ENCODE measurements at places on chromosomes 7 and 10.
A peak's percentile ranks its signal among the peaks of the same experiment; 100 is the strongest.

GRCh38 chr7:139915864-139916716, 87.0 kb downstream of the TBXAS1 start:
- DNase-seq: peak; percentile 96

DNA sequence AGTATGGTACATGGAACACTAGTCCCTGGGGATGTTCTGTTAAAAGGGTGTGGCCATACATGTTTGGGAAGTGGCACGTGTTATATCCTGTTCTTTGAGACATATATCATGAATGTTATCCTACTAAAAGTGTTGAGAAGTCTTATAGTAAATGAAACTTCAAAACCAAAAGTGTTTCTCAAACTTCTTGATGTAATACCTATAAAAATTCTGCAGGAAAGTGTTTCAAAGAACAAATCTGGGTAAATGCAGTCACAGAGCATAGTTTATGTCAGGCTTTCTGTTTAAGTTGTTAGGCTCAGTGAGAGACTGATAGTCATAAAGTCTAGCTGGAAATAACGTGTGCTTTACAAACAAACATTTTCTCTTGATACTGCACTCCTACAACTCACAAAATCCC, 273.7 kb downstream of the KIF20B start:
- DNase-seq: no peak

DNA sequence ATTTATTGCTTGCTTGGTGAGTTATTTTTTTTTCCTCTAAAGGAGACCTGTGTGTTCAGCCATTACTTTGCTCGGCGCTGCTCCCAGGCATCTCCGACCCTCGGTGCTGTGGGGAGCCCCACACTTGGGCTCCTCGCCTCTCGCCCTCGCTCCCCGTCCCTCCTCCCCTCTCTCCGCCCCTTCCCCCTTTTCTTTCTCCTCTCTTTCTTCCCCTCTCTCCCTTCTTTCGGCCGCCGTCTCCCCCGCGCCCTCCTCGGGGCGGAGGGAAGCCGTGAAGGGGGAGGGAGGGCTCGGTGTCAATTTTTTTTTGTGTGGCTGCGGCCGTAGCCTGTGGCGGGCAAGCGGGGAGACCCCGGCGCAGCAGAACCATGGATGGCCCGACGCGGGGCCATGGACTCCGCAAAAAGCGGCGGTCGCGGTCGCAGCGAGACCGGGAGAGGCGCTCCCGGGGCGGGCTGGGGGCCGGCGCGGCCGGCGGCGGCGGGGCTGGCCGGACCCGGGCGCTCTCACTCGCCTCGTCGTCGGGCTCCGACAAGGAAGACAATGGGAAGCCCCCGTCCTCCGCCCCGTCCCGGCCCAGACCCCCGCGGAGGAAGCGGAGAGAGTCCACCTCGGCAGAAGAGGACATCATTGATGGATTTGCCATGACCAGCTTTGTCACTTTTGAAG, 1.1 kb downstream of the AUTS2 start:
- DNase-seq: peak; percentile 9

DNA sequence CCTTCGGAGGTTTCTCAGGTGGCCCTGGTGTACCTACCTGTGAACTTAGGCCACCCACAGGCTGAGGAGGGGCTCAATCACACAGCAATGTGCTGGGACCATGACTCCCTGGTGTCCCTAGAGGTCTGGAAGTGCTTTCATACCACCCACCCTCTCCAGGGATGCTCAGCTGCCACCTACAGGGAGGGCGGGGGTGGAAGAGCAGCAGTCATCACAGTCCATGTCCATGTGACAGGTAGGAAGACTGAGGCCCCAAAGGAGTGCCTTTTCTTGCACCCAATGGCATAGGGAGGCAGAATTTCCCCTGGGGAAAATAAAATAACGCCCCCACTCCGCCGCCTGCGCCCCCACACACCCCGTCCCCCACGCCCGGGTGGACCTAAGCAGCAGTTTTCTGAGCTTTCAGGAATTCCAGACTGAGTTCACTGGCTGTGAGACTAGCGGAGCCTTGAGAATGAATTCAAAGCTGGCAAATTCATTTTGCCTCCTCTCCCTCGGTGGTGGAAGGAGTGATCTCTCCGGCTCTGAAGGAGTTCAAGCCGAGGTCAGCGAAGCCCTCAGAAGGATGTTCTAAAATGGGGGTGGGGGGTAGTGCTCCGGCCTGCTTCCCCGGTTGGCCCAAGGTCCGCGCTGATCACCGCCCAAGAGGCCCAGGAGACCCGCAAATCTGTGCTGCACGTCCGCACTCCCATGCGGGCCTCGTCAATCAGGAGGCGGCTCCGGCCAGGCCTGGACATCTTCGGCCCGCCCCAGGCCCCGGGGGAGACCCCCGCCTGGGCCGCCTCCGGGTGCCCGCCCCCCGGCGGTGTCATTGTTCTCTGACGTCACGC, 2.1 kb upstream of the ZMIZ1 start:
- DNase-seq: peak; percentile 45

- no peak for DNase-seq
Measured at GRCh38 chr10:111784436-111784835, 399.1 kb downstream of the GPAM start.

DNA sequence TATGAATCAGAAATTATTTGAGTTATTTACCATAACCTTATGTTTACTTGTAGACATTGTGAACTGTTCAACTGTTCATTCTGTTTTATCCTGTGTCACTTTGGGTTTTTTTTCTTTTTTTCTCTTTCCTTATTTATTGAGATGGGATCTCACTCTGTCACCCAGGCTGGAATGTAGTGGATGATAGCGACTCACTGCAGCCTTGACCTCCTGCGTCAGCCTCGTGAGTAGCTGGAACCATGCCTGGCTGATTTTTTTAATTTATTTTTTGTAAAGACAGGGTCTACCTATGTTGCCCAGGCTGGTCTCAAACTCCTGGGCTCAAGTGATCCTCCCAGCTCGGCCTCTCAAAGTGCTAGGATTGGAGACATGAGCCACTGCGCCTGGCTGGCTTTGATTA, 97.1 kb downstream of the CSTF2T start:
- peak; percentile 9 for DNase-seq

DNA sequence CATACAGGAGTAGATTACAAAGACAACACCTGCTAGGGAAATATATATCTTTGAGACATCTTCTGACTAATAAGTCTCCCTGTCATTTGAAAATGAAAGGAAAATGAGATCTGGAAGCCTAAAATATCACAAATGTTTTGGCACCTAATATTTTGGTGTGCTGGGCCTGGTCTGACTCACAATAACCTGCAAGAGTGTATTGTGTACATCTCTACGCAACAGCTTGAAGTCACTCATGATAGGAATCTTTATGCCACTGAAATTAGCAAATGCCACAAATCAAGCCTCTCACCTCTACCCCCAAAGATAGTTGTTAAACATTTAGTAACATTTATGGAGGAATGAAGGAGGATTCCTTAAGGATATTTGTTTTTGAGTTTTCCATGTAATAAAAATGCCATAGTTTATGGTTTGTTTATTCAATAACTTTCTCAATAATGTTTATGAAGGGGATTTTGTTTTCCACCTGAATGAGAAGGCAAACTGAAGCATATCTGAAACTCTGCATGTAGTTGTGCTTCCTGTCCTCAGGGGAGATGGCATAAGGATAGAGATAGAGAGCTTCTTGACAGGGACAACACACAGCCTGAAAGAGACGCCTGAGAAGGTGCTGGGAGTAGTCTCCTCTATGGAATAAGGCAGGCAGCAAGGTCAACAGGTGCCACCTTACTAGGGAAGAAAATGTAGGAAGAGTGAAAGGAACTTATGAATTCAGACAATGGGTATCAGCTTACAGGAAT, 197.4 kb downstream of the AHR start:
- no peak for DNase-seq

- DNase-seq: no peak
Measured at GRCh38 chr7:48147078-48147591, 24.1 kb upstream of the ABCA13 start.

- no peak for DNase-seq
Measured at GRCh38 chr7:131489196-131489595, 67.2 kb downstream of the PODXL start.

DNA sequence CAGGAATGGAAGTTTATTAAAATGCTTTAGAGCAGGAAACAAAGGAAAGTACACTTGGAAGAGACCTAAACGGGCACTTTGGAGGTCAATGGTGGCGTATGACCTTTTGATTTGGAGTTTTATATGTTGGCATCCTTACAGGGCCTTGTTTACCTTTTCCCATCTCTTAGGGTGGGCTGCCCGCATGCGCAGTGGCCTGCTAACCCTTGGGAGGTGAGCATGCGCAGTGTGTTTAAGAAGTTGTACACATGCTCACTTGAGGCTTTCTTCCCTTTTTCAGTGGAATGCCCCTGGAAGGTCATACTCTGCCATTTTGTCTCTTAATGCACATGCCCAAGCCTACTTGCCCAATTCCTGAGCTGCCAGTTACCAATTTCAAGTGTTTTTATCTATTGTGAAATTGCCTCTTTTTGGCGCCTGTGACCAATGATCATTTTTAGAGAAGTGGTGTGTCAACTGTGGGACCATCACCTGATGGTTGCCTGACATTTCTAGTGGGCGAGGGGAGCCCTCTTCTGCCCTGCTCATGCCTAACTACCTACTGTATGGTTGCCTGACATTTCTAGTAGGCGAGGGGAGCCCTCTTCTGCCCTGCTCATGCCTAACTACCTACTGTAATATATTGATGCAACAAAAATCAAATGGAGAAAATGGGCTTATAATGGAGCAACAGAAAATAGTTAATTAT, 138.0 kb downstream of the PPP1R9A start:
- peak; percentile 27 for DNase-seq

DNA sequence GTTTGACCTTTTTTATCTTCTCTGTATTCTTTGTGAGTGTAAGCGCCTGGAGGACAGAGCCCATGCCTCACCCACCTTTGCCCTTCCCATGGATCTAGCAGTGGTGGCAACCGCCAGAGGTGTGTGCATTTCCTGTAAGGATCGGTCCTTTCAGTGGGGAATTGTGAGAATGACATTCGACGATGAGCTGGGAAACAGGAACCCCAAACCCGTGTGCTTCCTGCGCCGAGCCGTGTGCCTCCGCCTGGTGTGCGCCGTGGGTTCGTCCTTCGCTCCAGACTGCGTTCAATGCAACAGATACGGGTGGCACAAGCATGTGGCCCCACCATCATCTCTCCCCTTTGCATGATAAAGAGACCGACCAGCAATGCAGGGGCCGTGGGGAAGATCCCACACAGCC, 1.7 kb upstream of the DIP2C start:
- no peak for DNase-seq

GRCh38 chr7:85464042-85464651, 277.3 kb upstream of the SEMA3D start:
- no peak for DNase-seq

DNA sequence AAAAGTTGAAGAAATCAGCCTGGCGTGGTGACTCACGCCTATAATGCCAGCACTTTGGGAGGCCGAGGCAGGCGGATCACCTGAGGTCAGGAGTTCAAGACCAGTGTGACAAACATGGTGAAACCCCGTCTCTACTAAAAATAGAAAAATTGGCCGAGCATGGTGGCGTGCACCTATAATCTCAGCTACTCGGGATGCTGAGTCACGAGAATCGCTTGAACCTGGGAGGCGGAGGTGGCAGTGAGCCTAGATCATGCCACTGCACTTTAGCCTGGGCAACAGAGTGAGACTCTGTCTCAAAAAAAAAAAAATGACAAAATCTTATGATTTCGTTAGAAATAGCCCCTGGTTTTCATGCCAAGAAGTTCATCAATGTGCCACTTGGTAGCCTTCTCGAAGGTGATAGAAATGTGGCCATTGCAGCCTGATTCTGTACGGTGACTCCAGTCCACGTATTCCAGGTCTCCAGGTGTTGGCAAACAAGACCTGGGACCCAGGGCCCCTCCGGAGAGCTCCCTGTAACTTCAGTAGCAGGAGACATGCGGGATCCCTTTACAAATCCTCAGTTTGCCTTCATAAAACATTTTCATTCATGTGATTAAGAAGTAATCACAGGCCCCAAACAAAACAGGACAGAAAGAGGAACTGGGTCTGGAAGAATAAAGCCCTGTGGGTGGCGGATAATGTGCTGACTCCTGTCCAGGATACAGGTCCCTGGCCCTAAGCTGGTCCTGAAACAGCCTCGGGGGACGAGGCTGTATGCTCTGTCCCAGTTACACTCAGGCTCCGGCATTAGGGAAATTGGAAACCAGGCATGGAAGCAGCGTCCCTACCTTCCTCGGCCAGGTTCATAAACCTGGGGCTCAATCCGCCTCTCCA, 207.3 kb upstream of the SH2B2 start:
- DNase-seq: no peak

DNA sequence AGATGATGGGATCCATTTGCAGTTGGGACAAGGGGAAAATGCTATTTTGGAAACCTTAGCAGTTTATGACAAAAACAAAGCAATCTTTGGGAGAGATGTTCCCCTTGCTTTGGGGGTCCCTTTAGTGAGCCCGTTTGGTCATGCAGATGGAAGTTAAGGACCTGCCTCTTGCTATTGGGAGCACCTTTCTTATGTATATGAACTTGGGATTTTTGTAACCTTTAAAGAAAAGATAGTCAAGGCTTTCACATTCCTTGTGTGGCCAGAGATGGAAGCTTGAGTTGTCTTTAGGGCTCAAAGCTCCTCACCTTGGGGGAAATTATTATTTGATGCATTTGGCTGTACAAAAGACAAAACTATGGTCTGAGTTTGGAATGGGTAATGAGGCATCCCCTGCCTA, 179.0 kb upstream of the PLPP4 start:
- no peak for DNase-seq

GRCh38 chr7:84040355-84040754, 154.2 kb downstream of the SEMA3A start:
- no peak for DNase-seq

DNA sequence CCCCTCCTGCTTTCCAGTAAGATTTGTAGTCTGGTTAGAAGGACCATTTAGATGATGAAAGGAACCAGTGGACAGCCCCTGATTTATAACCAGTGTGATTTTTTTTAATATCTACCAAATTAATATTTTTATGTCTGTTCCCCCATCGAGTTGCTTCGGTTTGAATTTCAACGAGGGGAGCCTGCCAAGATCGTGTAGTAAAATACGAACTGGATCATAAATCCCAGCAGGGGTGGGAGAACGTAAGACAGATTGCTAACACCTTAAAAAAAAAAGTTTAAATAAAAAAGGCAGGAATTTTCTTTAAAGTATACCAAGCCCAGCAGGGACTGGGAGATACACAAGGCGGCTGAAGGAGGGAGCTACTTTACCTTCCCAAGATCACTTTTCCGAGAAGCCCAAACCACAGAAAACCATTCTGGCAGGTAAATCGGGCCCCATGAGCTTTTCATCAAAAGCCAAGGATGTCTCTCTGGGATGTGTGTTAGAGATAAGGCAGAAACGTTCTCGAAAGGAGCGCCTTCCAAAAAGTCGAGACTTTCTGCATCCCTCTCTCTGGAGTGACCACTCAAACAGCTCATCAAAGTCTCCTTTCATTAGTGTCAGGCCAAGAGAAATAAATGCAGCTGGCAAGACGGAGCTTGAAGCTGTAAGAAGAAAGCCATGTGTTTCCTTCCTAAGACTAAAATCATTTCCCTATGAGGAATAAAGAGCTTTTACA, 270.5 kb upstream of the NFE2L3 start:
- no peak for DNase-seq

- no peak for DNase-seq
Measured at GRCh38 chr7:117495308-117495707, 15.5 kb downstream of the CFTR start.

DNA sequence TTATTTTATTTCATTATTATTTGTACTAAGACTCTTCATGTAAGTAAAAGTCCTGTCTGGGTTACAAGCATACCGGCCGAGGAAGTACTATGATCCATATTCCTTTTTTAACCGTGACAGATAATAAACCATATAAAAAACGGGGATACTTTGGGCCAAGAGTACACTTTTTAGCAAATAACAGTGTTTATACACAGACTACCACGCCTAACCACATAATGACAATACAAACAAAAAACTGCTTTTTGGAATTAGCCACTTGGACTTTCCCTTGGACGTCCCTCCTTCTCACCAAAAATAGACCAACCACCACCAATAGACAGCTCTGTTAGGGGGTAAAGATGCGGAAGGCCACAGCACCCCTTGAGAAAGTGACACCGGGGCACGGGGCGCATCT, 800 bp downstream of the MINDY3 start:
- DNase-seq: no peak
